ENCODE measurements at places on chromosomes 4 and X. TPM values are rescaled to one million over a fixed set of nuclear protein-coding genes. Genes with fewer than 3 reads are reported as not detected.

The USP46 gene
- polyA plus RNA-seq = 4.4 TPM

The ADGRL3 gene
- 0.22 TPM for polyA plus RNA-seq

The ZNF630 gene
- 0.76 TPM for polyA plus RNA-seq

The FAM199X gene
- 9.3 TPM for polyA plus RNA-seq

The JADE3 gene
- polyA plus RNA-seq = 2.1 TPM

The EDA2R gene
- polyA plus RNA-seq = 0.75 TPM

The TMSB15B gene
- polyA plus RNA-seq = 20.0 TPM

The FUNDC1 gene
- 19.6 TPM for polyA plus RNA-seq

The SHISA3 gene
- not detected for polyA plus RNA-seq

The PNCK gene
- 0.07 TPM for polyA plus RNA-seq

The REPS2 gene
- 2.7 TPM for polyA plus RNA-seq

The HAUS7 gene
- polyA plus RNA-seq = 42.5 TPM
